Stimulated activated CD4-positive, alpha-beta T cell treated with anti-CD3 and anti-CD28 coated beads, TNF-alpha, amount 100 ng/mL, for 24 hours (primary cell): ENCODE measurements at places on chromosomes 5 and 9.

GRCh38 chr5:125044491-125045282 lies 298.2 kb upstream of the ZNF608 start:
- DNase-seq = no peak

DNA sequence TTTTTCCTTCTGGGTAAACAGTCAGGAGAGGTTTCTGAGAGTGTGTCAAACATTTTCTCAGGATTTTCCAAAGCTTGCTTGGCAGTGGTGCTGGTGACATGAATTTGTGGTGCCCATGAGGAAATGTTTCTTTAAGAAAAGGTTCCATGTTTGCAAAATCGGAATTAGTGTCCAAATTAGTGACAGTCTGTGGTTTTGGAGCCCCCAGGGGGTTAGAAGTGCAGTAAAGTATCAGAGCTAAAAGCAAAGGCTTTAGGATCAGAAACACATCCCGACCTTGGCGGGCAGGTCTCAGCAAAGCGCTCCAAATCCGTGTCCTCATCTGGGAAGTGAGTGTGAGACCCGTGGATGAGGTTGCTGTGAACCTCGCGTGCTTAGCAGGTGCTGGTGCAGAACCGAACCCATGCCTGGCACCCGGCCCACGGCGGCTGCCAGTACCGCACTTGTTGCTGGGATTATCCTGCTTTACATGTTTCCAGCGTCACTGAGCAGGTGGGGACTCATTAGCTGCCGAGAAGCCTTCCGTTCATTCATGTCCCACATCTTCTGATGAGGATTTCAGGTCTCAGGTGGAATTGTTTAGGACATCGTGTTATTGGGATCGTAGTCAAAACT lies 70.8 kb upstream of the COL5A1 start:
- DNase-seq = no peak

DNA sequence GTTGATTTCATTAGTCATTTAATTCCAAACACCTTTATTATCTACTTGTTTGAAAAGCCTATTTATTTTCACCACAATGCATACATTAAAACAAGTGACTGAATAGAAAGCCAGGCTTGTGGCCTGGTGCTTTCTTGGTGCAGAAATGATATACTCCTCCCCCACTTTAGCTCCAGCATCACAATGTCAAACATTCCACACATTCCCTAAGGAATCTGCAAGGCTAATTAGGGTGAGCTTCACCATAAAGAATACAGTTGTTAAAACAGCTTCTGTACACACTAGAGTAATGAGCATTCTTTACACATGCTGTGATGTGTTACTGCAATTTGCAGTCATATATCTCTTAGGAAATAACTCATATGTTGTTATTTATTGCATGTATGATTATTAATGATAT lies 705.7 kb downstream of the CETN3 start:
- no peak for DNase-seq

DNA sequence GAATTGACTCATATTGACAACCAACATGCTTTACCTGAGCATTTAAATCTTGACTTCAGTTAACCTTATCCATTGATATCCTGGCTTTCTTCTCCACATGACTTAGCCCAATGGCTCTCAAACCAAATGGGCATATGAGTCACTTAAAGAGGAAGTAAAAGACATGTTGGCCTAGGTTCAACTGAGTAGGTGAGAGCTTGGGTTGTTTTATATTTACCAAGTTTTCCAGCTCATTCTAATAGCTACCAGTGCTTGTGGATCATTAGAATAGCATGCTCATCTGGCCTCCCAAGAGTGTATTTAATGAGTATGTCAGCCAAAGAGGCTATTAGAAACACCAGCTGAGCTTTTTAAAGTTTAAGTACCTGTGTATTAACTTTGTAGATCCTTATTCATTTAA lies 1049.0 kb downstream of the PTPRD start:
- no peak for DNase-seq

GRCh38 chr9:4583001-4583400 lies 79.1 kb upstream of the PLPP6 start:
- DNase-seq = no peak

GRCh38 chr5:179680780-179681401 lies at the start of gene CBY3:
Gene CBY3, minus strand, starts transcription at chr5:179681034. Its CDS starts 116 bp downstream, at chr5:179680918.
- no peak for DNase-seq

GRCh38 chr9:91623004-91623403 lies 199.4 kb upstream of the NFIL3 start:
- no peak for DNase-seq

GRCh38 chr5:155293605-155294178 lies 280.1 kb downstream of the KIF4B start:
- DNase-seq = no peak

- DNase-seq = no peak
These were observed 129.9 kb downstream of the DMXL1 start for GRCh38 chr5:119200795-119201194.

DNA sequence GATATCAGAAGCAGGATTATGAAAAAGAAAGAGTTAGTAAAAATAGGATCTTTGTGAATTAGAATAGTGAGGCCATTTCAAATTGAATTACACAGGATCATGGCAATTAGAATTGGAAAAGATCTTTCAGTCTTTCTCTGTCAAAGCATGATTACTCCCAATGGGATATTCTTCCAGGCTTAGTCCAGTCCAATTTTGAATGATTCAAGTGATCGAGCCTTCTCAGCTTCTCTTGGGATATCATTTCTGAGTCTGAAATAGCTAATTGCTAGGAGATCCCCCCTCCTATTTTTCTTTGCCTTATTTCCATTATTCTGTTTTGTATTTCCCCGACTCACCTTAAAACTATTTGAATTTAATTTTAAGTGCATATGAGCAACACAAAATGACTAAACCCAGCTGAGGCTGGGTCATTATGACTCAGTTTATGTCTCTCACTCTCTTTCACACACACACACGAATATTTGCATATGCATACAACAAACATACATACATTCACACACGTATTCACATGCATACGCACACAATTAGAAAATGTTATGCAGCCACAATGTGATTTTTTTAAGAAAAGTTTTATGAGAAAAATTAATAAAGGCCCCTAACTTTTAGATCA lies 34.8 kb upstream of the EFNA5 start:
- no peak for DNase-seq

GRCh38 chr5:135829681-135830383 lies 4.6 kb upstream of the SLC25A48 start:
- DNase-seq = no peak

DNA sequence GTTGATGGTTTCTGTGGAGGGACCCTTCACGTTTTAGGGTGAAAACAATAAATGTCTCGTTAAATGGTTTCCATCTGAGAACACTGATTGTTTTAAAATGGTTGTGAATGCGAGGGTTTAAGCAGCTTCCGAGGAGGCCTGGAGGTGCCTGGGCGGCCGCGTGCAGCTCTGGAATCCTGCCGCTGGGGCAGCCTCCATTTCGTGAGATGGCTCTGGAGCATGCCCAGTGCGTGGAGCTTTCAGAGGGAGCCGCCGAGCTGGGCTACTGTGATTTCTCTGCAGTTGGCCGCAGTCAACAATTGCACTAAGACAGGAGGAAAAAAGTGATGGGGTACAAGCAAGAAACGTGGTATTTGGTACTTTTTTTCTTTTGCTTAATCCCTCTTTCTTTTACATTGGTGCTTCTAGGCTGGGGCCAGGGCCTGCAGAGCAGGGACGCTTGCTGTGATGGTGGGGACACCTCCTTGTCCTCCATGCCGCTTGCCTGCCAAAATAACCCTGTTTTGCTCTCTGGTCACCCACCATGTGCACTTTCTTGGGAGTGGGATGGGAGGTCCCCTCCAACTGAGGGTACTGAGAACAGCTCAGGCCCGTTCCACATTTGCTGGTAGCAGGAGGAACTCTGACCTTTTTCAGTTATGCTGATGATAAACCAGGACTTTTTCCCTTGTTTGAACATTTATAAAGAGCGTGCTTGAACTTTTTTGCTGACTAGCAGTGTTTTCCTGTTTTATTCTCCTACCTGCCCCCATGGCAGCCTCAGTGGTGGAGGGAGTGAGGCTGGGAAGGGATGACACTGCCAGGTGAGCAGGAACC lies 47.1 kb downstream of the EHMT1 start:
- DNase-seq = no peak

DNA sequence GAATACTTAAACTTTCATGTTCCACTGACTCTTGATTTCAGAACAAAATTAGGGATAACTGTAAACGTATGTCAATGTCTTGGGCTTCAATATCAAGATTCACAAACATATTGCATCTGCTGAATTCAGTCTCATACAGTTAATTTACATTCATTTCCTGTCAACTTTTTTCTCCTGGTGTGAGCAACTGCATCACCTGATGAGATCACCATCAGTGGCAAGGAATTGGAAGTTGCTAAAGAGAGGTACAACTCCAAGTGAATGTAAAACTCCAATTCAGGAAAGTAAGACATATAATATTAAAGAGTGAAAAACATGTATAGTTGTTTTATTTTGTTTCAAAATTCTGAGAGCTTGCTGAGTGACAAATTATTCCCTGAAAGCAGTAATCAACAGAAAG lies 1336.2 kb upstream of the C9orf72 start:
- no peak for DNase-seq

DNA sequence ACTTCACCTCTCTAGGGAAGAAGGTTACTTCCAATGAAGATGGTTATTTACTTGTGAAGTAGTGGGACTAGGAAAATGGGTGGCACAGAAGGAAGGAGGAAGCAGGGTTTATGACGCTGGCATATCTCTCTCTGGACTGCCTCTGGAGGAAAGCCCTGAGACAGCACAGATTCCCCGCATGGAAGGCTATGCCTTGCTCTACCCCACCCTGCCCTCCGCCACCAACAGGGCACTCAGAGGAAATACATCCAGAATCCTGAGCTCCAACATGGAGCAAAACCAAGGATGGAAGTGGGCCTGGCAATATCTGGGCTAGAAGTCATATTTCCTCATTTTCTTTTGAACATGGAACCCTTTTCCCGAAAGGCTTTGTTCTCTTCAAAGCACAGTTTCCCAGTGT lies 346.9 kb downstream of the ZSWIM6 start:
- no peak for DNase-seq

GRCh38 chr5:135435467-135436330 lies 11.4 kb downstream of the DCANP1 start:
- DNase-seq = no peak

DNA sequence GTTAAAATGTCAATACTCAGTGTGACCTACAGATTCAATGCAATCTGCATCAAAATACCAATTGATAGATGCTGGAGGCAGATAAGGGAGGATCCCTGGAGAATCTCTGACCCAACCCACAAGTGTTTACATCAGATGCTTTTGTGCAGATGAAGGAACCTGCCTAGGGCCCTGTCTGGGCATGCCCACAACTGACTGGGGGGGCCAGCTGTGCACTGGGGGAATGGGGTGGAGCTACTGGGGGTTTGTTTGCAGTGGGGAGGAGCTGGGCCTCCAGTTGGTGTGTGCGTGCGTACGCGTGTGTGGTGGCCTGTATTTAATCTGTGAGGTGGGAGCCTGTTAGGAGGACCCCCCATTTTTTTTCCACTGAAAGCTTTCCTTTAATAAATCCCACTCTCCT lies 244.9 kb downstream of the TRIM36 start:
- DNase-seq = no peak

GRCh38 chr5:149724130-149724840 lies 5.8 kb upstream of the PPARGC1B start:
- no peak for DNase-seq

GRCh38 chr9:136786451-136786850 lies 4.7 kb upstream of the TMEM141 start:
- DNase-seq = no peak

DNA sequence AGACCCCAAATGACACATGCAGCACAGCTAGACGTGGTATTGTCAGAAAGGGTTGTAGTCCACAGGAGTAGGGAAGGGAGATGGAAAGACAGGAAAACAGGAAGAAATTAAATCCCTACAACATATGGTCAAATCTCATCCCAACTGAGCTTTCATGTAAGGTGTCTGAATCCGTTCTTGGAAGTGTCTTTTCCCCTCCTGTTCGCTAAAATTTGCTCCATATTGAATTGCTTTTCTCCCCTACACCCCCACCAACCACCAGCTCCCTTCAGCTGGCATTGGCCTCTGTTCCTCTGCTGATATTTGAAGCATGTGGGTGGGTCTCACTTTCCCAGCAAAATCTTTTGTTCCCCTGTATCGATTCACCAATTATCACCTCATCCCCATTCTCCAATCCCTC lies 376.2 kb upstream of the WWC1 start:
- no peak for DNase-seq

DNA sequence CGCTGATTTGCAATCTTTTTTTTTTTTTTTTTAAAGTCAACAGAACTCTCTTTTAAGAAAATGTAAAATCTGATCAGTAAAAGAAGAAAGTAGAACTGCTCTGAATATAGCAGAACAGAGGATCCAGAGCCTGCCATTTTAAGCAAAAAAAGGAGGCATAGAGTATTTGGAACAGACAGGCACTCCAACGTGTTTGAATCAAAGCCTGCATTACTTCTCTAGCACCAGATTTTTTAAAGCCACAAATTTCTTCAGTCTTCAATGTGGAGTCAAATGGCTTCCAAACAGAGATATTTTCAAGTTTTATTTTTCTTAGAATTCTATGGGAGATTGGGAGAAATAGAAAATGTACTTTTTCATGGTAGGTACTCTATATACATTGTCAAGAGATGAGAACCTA lies 5.1 kb downstream of the PAIP1 start:
- DNase-seq = no peak

- DNase-seq = no peak
These were observed 133.0 kb upstream of the IQGAP2 start for GRCh38 chr5:76269932-76270610.

GRCh38 chr5:141672841-141673813 lies 8.9 kb downstream of the ARAP3 start:
- DNase-seq = no peak

GRCh38 chr5:173765029-173765644 lies 123.0 kb upstream of the CPEB4 start:
- no peak for DNase-seq

DNA sequence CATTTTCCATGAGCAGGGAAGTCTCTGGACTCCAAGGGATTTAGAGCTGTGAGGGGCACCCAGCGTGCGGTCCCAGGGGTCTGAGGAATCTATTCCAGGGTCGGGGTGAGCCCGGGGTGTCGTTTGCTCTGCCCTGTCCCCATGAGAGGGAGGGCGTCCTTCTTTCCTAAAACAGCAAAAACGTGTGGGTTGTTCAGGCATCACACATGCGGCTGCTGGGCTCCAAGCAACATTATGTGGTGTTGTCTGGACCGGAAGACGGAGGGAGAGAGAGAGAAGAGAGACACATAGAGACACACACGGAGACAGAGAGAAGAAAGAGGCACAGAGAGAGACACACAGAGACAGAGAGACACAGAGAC lies 42.7 kb upstream of the COL5A1 start:
- no peak for DNase-seq

GRCh38 chr9:106107716-106108115 lies 413.4 kb downstream of the TMEM38B start:
- no peak for DNase-seq

- DNase-seq = no peak
These were observed 4.3 kb upstream of the FAM78A start for GRCh38 chr9:131280660-131281059.

- DNase-seq = no peak
These were observed 42.0 kb downstream of the SHB start for GRCh38 chr9:38026840-38027527.

DNA sequence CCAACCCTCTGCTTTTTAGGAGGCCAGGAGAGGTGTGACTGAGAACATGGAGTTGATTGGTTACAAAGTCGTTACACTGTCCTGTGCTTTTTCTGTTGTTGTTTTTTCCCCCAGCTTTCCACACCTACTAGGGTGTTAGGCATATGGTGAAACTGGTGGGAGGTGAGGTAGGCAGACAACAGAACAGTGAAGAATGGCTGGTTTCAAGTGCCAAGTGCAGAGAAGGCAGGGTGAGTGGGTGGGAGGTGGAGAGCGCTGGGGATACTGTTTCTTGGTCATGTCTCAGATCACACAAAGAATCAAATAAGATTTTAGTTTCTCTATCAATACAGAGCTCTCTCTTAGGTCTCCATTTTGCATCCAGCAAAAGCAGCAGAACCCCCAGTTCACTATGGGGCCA lies 2.2 kb upstream of the SPTAN1 start:
- peak; percentile 17 for DNase-seq
